ENCODE measurements at places on chromosomes 5 and 9.

DNA sequence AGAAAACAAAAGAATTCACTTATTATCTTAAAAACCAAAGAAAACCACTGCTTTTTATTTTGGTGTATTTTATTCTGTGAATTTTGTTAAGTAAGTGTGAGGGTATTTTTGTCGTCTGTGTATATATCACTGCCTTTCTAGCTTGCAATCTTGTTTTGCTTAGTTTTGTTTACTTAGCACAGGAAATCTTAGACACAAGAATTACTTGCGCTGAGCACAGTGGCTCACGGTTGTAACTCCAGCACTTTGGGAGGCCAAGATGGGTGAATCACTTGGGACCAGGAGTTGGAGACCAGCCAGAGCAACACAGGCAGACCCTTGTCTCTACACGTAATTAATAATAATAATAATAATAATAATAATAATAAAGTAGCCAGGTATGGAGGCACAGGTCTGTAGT, 230.3 kb downstream of the PAPPA start:
- no peak for DNase-seq

- DNase-seq = no peak
Observed at GRCh38 chr5:54469622-54470021, 14.1 kb downstream of the HSPB3 start.

DNA sequence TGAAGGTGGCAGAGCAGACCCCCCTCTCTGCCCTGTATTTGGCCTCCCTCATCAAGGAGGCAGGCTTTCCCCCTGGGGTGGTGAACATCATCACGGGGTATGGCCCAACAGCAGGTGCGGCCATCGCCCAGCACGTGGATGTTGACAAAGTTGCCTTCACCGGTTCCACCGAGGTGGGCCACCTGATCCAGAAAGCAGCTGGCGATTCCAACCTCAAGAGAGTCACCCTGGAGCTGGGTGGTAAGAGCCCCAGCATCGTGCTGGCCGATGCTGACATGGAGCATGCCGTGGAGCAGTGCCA, 3.8 kb downstream of the ALDH1B1 start:
- DNase-seq = no peak

DNA sequence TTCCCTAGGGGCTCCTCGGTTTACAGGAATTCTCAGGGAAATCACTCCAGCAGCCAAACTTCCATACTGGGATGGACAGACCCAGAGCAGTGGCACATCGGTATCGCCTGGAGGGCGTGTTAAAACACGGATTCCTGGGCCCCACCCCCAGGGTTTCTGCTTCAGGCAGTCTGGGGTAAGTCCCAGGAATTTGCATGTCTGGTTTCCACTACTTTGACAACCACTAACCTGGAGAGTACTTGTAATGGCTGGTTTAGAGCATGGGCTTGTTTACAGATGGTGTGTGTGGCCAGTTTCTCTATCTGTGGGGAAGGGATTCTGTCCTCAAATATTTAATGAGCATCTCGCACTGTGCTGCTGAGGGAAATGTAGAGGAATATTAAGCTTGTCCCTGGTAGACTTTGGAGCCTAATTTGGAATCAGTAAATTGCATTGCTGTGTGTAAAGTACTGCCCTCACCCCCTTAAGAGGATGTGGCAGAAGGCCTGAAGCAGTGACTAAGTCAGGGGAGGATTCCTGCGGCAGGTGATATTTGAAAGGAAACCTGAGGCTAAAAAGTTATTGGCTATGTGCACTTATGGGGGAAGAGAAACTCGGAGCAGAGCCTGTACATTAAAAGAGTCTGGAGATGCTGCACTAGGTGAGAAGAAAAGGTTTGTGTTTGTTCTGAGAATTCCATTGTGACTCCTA, 18.6 kb upstream of the TJP2 start:
- no peak for DNase-seq

DNA sequence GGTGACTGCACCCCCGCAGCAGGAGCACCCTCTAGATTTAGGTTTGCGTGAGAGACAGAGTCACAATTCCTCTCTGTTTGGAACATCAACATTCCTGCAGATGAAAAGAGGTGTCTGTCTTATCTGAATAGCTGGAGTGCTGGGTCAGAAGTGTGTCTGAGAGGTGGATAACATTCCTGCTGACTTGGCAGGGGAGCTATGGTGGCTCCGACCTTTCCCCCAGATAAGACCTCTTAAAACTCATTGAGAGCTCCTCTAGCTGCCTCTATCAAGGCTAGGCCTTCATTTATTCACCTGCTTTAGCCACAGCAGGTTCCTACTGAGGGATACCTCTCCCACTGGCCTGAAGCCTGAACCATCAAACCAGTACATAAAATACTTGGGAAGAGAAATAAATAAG, 615.5 kb downstream of the LRRC70 start:
- DNase-seq = no peak

- peak; percentile 24 for DNase-seq
Observed at GRCh38 chr5:127695346-127695745, 7.8 kb upstream of the CCDC192 start.

Measured in NCI-H69 (cell line).